Activated T-cell treated with anti-CD3 and anti-CD28 coated beads, Interleukin-2, amount 50 U/mL, for 24 hours (primary cell): ENCODE measurements at places on chromosomes 7 and 10.

GRCh38 chr10:43686414-43686813 is 37.7 kb upstream of the ZNF32 start:
- DNase-seq = no peak

DNA sequence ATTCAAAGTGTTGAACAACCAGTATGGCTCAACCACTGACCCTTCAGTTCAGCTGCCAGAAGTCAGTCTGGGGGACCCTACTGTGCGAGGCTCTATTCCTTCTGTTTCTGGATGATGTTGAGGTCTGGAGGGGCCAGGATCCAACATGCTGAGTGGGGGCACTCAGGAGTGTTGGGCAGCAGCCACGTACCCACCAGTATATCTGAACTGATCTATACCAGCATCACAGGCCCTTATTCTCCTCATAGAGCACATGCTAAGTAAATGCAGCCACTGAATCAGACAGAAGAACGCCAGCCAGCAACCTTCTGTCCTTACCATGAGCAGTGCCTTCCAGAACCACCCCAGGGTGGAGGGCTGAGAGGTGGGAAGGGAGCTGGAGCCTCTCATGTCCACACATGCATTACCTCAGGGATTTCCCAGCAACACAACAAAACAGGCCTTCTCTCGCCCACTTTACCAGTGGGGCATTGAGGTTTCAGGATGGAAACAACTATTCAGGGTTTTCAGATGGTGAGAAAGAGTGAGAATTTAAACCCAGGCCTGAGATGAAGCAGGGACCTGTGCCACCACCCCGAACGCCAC is 6.8 kb upstream of the MSMB start:
- DNase-seq = no peak

DNA sequence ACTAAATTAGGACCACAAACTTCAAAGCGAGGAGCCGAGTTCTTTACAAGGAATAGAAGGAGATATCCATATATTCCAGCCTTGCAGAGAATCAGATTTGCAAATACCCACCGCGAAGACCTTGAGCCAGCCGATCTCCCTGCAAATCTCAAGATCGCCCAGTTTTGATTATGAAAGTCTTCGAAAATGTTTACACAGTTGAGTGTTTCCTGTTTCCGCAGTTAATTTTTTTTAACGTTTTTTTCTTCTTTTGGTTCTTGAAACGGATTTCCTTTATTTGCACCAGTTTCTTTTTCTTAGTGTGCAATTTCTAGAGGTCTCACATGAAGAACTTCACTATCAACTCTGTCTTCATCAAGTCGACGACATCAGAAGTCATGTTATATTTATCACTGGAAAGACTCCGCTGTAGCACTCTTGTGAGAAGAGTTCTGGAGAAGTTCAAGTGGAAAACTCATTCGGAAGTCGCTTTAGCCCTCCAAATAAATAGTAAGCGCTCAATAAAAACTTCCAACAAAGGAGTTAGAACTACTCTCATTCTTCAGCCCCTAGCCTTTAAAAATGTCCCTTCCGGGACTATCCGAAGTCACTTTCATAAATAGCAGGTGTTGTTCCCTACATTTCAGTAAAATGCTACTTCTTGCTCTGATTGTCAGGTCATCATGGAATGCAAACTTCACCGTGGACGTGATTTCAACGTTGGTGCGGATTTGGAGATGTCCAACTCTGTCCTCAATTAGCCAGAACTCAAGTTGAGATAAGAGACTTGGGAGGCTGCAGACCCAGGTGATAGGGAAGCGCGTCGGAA is 11.9 kb upstream of the SPAG6 start:
- DNase-seq = no peak

DNA sequence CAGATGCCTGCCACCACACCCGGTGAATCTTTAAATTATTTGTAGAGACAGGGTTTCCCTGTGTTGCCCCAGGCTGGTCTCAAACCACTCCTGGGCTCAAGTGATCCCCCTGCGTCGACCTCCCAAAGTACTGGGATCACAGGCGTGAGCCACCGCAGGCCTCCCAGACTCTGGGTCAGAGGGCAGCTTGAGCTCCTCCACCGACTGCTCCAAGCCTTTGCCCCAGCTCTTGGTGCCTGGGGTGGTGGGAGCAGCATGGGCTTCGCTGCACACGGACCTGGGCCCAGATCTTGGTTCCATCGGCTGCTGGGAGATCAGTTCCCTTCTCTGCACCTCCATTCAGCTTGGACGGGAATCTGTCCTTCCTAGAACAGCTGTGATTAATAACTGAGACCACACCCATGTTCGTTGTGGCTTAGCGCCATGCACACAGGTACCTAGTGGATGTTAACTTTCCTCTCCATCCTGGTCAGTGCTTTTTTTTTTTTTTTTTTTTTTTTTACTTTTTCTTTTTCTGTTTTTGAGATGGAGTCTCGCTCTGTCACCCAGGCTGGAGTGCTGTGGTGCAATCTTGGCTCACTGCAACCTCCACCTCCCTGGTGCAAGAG is 125.3 kb downstream of the CUX1 start:
- DNase-seq = no peak

DNA sequence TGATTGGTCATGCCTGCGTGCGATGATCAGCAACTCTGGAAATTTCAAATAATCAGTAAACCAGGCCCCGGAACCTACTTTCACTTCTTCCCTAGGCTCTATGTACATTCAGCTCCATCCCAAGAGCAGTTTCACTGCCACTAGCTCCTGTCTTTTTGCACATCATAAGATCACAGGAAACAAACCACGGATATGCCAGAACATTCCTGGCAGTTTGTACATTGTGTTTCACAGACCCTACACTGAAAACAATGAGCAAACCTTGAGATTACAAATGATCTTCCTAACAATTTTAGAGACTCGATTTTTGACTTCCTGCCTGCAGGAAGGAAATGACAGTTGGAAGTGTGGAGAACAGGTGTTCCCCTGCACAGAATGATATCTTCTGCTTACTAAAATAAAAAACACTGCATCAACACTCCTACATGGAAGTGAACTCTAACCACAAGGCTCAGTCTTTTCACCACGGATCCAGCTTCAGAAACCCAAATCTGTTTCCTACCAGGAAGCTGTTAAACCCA is 7.6 kb upstream of the TMEM236 start:
- DNase-seq = no peak

GRCh38 chr7:24216576-24217125 is 67.3 kb upstream of the NPY start:
- DNase-seq = no peak

DNA sequence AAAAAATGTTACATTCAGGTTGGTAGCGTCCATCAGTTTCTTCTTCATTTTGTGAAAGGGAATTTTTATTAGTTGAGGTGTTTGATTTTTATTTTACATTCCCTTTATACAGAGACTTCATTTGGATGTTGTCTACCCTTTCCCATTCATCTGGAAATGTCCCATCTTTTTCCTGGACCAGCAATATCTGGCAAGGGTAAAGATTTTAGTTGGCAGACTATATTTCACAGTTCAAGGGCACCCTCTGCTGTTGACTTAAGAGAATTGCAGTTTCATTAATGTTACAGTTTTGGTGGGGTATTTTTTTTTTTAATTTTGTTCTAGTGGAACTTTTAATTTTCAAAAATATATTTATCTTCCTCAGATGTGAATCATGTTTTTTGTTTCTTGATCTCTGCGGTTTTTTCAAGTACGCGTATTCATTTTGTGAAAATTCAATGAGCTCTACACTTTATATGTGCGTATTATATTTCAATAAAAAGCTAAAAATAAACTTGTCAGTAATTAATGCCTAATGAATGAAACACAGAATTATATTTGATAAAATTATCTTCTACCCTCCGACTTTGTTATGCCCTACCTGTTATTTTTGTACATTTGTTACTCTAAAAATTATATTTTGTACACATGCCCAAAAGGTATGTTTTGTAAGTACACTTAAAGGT is 97.9 kb upstream of the KLF14 start:
- DNase-seq = no peak

GRCh38 chr10:34922138-34922537 is 107.0 kb upstream of the PARD3 start:
- no peak for DNase-seq

DNA sequence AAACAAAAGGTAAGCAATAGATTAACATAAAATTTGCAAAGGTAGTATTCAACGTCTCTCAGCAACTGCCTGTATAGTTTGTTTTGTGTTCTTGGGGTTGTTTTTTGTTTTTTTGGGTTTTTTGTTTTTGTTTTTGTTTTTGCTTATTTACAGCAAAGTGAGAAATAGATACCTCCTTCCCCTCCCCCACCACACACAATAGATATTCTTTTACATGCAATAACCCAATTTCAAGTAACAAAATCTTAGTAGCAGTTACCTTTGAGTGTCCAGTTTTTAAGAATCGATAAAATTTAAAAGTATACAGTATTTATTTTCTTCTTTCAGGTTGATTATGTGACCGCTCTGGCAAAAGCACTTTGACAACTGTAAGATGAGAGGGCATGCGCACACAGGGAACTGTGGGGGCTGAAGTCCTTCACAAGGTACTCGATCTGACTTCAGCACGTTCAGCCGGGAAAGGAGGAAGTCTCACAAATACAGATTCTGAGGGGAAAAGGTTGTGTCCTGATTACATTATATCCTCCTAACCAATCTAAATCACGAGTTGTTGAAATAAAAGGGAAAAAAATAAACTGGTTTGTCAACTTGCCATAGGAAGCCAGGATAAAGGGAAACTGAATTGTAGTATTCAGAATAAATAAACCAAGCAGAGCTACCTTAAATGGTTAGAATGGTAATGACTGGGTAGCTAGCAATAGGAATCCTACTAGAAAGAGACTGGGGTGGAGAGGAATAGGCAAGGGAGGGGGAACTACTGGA is 47.8 kb downstream of the CPEB3 start:
- DNase-seq = peak; percentile 44

GRCh38 chr7:97298561-97298960 is 181.1 kb downstream of the SDHAF3 start:
- DNase-seq = no peak

DNA sequence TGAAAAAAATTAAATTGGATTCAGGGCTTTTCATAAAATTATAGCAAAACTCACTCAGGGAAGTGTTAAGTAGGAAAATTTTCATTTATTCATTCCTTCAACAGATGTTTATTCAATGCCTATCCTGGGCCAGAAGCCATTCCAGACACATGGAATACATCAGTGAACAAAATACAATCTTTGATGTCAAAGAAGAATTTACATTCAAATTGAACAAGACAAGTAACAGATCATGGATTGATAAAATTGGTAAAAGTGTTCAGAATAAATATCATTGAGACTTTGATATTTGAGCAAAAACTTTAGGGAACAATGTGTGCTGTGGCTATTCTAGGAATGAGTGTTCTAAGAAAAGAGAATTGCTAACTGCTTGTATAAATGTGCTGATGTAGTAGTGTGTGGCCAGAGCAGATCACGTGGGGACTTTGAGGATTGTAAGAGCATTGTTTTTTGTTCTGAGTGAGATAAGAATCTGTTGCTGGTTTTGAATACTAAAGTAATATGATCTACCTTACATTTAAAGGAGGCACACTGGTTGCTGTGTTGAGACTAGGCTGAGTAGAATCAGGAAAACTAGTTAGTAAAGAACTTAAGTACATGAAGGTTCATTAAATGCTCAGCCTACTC is 957.2 kb downstream of the PCDH15 start:
- DNase-seq = no peak

DNA sequence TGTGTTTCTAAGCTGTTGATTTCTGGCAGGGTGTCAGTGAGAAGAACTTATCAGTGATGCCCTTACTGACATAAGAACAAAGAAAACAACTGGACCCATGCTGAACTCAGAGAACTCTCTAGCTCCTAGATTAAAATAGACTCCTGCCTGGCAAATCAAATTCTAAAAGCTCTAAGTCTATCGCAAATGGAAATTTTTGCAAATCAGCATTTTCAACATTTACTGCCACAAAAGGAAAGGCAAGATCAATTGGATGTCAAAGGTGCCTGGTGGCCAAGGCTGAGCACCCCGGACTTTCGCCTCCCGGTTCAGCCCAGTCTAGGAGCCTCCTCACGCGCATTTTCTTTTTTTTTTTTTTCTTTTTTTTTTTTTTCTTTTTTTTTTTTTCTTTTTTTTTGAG is 251.6 kb downstream of the TCERG1L start:
- DNase-seq = no peak

- DNase-seq = no peak
These were observed 666 bp downstream of the TMEM139 start for GRCh38 chr7:143285470-143285778.

GRCh38 chr7:38542156-38542555 is 89.0 kb downstream of the AMPH start:
- DNase-seq = no peak

DNA sequence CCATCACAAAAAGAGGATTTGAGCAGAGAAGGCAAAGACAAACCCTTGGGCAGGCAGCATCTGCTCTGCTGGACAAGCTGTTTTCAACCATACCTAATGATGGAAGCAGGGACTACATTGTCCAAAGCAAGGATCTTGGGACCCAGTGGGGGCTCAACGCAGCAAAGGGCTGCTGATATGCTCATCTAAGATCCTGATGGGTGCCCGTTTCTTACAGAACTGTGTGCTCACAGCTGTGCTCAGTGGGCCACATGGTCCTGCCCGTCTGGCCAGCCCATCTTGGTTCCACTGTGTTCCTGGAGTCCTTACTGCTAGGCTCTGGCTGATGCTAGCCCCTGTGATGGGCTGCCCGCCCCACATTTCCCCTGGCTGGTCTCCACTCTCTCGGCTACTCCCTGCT is 36.1 kb downstream of the GPRIN2 start:
- peak; percentile 25 for DNase-seq

DNA sequence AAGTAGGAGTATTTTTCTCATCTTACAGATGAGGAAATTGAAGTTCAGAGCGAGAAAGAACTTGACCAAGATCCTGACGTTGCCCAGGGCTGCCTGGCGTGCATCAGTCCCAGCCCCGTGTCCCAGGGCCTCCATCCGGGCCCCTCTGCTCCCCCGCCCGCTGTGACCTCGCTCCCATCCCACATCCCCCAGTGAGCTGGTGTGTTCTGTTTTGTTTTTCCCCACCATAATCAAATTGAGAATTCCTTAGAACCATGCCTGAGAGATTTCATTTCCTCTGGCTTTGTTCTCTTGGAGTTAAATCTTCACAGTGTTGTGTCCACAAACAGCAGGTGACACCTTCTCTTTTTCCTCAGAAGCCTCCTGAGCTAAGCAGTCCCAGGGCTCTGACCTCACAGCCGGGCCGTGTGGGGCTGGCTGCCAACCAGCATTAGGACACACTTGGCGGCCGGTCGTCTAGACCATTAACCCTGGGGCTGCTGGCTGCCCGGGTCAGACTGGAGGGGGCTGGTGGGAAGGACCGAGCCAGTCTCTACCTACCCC is 44.3 kb downstream of the PFKP start:
- no peak for DNase-seq

DNA sequence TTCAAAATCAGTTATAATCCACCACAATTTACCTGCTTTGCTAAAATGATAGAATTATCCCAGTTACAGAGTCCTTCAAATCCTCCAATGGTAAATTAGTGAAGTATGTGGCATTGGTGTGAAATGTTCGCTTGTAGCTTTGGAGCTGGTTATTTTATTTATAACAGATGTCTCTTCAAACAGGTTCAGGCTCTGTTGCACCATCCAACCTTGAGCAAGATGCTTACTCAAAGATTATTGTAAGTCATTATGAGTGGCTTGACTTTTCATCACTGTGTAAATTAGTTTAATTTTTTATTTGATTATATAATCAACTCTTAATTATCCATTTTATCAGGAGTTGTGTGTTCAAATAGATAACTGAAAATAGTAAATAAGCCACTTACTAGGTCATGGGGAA is 99.4 kb downstream of the BTRC start:
- DNase-seq = no peak

- DNase-seq = no peak
These were observed 389.4 kb upstream of the AUTS2 start for GRCh38 chr7:69208848-69209247.

GRCh38 chr10:89216056-89216455 is 8.9 kb upstream of the CH25H start:
- no peak for DNase-seq

- no peak for DNase-seq
These were observed 6.9 kb upstream of the NUDCD3 start for GRCh38 chr7:44497155-44498027.
